IMR-90 (cell line): ENCODE measurements at places on chromosomes 6 and 20.

DNA sequence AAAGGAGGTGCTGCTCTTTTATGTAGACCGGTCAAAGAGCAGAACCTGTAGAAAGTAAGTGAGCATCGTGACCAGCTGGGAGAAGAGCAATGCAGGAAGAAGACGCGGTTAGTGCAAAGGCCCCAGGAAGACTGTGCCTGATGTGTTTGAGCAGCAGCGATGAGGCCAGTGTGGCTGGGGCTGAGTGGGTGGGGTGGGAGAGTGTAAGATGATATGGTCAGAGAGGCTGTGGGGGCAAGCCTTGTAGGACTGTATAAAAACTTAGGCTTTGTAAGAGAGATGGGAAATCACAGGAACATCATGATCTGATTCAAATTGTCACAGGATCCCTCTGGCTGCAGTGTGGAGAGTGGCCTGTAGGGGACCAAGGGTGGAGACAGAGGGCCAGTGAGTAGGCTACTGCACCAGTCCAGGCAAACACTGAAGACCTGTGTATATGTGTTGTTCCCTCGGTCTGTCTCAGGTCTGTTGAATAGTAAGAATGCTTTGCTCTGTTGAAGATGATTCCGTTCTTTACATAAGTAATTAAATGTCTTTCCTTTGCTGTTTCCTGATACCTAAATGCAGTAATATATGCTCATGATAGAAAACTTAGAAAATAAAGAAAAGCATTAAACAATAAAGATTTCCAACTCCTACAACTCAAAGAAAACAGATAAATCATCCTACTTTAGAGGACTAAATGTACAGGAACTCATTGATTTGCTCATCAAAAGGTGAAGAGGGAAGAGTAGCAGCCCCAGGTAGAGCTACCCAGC, 23.6 kb upstream of the WFDC2 start:
- DNase-seq: no peak

GRCh38 chr20:20493701-20494100, 125.8 kb downstream of the INSM1 start:
- DNase-seq: no peak

- DNase-seq: no peak
These were observed 1.3 kb downstream of the MCUR1 start for GRCh38 chr6:13813026-13813425.

- peak; percentile 59 for DNase-seq
These were observed 161.3 kb downstream of the THBS2 start for GRCh38 chr6:169092375-169092774.

DNA sequence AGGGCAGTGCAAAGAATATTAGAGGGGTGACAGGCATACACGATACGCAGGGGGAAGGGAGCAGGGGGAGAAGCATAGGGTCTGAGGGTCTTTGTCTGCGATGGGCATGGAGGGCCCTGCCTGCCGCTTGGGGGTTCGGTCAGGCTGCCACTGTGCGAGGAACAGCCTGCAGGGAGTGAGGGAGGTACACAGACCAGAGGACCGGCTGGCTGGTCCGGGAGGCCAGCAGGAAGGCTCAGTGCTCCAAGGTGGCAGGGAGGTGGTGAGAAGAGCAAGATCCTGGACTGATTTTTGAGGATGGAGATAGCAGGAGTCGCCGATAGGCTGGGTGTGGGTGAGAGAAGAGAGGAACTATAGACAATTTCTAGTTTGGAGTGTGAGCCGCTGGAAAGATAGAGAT, 338.4 kb downstream of the ZFAND3 start:
- no peak for DNase-seq

GRCh38 chr6:76697585-76697984, 625.1 kb upstream of the IMPG1 start:
- DNase-seq: peak; percentile 18

GRCh38 chr6:121663292-121663810, 227.9 kb downstream of the GJA1 start:
- no peak for DNase-seq

GRCh38 chr6:4895971-4896370, 107.9 kb downstream of the RPP40 start:
- DNase-seq: no peak

DNA sequence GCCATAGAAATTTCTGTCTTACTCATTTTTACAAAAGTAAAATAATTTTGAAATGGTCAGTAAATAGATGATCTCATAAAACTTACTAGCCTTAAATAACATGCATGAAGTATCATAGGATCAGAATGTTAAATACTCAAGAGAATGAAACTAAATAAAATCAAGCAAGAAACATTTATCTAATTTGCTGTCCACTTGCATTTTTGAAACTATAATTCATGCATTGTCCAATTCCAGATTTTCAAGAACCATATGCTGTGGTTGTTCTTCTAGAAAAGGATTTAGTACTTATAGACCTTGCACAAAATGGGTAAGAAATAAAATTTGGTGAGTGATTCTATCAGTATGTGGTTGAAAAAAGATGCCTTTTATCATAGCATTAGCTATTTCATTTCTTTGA, 107.0 kb downstream of the STXBP5 start:
- DNase-seq: peak; percentile 45

DNA sequence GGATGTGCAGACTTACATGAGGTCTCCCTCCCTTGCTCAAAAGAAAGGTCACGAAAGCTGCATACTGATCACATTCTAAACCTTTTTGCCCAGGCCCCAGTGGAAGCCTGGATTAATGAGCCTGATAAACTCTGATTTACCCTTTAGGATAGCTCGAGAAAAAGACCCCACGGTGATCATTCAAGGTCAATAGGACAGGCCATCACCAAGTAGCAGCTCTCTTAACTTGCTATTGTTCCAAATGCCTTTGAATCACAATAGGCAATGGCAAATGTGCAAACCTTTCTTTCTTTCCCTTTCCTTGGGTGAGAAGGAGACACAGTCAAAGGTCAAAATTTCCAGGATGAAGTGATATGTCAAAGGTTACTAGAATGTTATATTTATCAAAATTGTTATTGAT, 327.3 kb downstream of the HDGFL1 start:
- no peak for DNase-seq

GRCh38 chr6:116099036-116099435, 1.6 kb upstream of the NT5DC1 start:
- DNase-seq: no peak

- DNase-seq: no peak
These were observed 36.2 kb downstream of the ARMC2 start for GRCh38 chr6:108884211-108885059.
